Esophagus muscularis mucosa (tissue), 4 donors: ENCODE measurements at places on chromosomes 4 and X. TPM values are rescaled to one million over a fixed set of nuclear protein-coding genes. Genes with fewer than 3 reads are reported as not detected.

GRCh38 chr4:54913751-54914526 lies 211.5 kb downstream of the KDR start:
- DNase-seq, result no peak

DNA sequence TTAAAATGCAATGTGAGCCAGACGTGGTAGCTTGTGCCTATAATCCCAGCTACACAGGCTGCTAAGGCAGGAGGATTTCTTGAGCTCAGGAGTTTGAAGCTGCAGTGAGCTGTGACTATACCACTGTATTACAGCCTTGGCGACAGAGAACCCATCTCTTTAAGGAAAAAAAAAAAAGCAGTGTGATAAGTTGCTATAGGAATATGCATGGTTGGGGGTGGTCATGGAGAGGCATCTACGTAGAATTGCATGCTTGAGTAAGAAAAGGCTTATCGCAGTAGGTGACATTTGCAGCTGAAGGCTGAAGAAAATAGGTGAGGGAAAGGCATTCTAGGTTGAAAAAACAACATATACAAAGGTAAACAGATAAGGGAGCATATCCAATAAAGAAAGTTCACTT lies 4.1 kb downstream of the DIAPH2 start:
- DNase-seq, result no peak

DNA sequence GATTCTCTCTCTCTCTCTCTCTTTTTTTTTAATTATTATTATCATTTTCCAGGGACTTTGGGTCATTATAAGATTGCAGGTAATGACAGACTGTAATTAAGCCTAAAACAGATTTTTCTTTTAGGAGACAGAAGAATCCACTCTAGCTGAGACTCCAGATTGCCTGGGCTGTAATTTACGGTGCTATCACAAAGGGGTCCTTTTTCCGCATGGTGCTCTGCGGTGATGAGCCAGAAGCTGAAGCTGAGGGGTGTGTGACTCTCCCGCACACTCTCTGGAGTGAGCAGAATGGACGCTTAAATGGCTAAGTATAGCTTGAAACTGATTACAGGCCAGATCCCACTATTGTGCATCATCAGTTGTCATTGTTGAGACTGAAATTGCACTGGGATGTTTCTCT lies 50.0 kb downstream of the LGI2 start:
- DNase-seq, result no peak

GRCh38 chr4:81471298-81471587 lies 464 bp downstream of the RASGEF1B start:
- DNase-seq, result no peak

DNA sequence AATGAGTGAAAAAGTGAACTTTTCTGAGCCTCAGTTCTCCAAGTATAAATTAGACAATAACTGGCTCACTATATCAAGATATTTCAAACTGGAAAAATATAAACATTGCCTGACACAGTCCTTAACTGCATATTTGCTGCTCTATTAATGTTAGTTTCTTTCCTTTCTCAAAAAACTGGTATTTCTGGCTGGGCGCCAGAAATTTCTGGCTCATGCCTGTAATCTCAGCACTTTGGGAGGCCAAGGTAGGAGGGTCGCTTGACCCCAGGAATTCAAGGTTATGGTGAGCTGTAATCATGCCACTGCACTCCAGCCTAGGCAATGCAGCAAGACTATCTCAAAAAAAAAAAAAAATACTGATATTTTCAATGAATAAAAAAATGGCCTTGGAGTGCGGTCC lies 227.0 kb downstream of the MAGEB17 start:
- DNase-seq, result no peak

FGF13 gene
- 12.1 TPM for total RNA-seq

CXCL8 gene
- total RNA-seq, result not detected

DAPP1 gene
- 0.91 TPM for total RNA-seq

RNF212 gene
- total RNA-seq, result 3.8 TPM

GLRA2 gene
- total RNA-seq, result not detected

VEGFD gene
- total RNA-seq, result 1.8 TPM
